A172 (cell line): ENCODE measurements at places on chromosomes 16 and 17.

GRCh38 chr17:49110509-49110908 lies 22.1 kb upstream of the B4GALNT2 start:
- DNase-seq: no peak

DNA sequence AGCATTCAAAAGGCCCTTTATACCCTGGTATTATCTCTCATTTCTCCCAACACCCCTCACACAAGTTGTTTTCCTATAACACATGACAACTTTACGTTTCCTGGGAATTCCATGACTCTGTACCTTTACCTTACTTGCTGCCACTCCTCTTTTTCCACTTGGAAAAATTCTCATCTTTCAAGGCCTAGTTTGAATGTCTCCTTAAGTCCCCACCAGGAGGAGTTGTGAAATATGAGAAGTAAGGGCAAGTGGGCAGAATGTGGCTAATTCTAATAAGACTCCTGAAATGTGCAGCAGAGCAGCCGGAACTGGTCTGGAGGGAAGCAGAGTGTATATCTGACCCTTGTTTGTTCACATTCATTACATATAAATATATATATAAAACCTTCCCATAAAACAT lies 39.7 kb downstream of the BRCA1 start:
- DNase-seq: no peak

GRCh38 chr17:56499799-56500388 lies 93.6 kb upstream of the NOG start:
- DNase-seq: peak; percentile 34

GRCh38 chr17:35175638-35176415 lies 18.4 kb downstream of the SLC35G3 start:
- DNase-seq: no peak

DNA sequence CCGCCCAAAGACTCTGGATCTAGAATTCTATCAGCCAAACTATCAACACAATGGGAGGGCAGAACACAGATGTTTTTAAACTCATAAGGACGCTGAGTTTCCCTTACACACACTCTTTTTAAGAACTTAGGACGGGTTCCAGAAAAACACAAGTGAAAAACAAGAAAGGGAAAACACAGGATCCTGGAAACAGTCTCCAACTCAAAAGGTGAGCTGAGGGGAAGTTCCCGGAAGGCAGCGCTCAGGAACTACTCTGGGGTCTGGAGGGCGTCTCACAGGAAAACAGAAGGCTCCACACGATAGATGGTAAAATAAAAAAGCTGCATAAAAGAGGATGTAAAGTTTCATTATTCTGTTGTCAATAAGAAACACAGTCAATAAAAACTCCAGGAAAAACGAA lies 80.2 kb upstream of the DOC2B start:
- DNase-seq: no peak

DNA sequence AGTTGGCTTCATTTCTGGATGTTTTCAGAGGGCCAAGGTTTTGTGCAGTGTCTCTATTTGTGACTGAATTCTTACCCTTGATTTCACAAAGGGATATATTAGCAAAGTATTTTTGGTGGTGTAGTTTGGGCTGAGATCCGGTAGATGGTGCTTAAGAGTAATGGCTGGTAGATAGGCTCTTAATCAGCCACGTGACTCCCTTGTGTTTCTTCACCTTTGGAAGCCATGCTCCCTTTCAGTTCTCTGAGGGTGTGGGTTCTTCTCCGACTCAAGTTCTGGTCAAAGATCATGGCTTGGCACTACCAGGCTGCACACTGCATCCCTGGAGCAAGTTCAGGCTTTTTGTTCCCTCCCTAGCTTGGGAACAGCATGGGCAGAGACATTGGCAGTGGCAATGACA lies 887.3 kb downstream of the CDH8 start:
- no peak for DNase-seq

- no peak for DNase-seq
Measured at GRCh38 chr16:84196727-84197394, 5.9 kb downstream of the ADAD2 start.
